ENCODE measurements at places on chromosomes 7 and 10.

GRCh38 chr10:112433136-112433535 is 13.6 kb downstream of the ZDHHC6 start:
- peaks cover 55% of the 10 kb centered on the region for H3K36me3 ChIP-seq
- H3K27me3 ChIP-seq = no peaks in the 10 kb centered on the region
- no peak overlapping the region for H3K27ac ChIP-seq
- no peaks in the 10 kb centered on the region for H3K4me1 ChIP-seq
- no peak for DNase-seq

DNA sequence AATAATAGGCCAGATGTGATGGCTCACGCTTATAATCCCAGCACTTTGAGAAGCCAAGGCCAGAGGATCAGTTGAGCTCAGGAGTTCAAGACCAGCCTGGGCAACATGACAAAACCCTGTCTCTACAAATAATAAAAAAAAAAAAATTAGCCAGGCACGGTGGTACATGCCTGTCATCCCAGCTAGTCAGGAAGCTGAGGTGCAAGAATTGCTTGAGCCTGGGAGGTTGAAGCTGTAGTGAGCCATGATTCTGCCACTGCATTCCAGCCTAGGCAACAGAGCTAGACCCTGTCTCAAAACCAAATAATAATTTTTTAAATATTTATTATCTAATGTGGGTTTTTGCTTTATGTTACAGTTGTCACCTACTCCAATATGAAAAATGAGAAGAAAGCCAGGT is 178.9 kb downstream of the ADK start:
- no peaks in the 10 kb centered on the region for H3K4me1 ChIP-seq
- H3K4me3 ChIP-seq = no peak overlapping the region
- H3K27me3 ChIP-seq = no peaks in the 10 kb centered on the region
- H3K27ac ChIP-seq = no peak overlapping the region

- no peak overlapping the region for H3K4me3 ChIP-seq
- H3K36me3 ChIP-seq = no peaks in the 10 kb centered on the region
- peak overlapping the region; percentile 88 for H3K27ac ChIP-seq
- H3K27me3 ChIP-seq = no peaks in the 10 kb centered on the region
- H3K4me1 ChIP-seq = peaks cover 88% of the 10 kb centered on the region
These were observed 70.2 kb upstream of the ITGA8 start for GRCh38 chr10:15789793-15790525.

DNA sequence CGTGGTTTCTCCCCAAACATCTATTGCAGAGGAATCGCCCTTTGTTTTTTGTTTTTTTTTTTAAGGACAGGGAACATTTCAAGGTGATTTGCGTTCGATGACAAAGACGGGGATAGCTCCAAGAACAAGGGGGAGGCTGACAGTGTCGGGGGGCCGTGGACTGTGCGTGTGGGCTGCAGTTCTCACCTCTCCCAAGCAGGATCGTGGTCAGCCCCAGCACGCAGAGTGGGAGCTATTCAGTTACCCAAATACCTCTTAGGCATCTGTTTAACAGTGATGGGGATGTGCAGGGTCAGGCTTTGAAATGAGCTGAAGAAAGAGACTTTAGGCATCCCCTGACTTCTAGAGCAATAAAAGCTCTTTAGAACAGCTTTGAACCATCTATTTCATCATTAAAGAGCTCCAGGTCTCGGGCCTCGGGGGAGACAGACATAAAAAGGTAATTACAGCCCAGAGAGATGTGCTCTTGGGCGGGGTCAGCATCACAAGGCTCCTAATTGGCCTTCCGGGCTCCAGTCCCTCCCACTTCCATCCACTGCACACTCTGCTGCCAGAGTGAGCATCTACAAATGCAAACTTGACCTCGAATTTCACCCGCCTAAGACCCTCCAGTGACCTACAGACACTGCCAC is 97.3 kb downstream of the MYL10 start:
- H3K4me3 ChIP-seq = no peak overlapping the region
- H3K4me1 ChIP-seq = peaks cover 38% of the 10 kb centered on the region
- no peaks in the 10 kb centered on the region for H3K36me3 ChIP-seq
- DNase-seq = no peak
- H3K27me3 ChIP-seq = no peaks in the 10 kb centered on the region

GRCh38 chr7:36119005-36119706 is 33.9 kb upstream of the EEPD1 start:
- H3K27me3 ChIP-seq = no peaks in the 10 kb centered on the region
- H3K36me3 ChIP-seq = no peaks in the 10 kb centered on the region

GRCh38 chr10:45410807-45411606 is 37.0 kb downstream of the ALOX5 start:
- no peaks in the 10 kb centered on the region for H3K27me3 ChIP-seq
- H3K36me3 ChIP-seq = no peaks in the 10 kb centered on the region
- no peak overlapping the region for H3K27ac ChIP-seq
- no peak for DNase-seq
- H3K4me3 ChIP-seq = no peak overlapping the region

GRCh38 chr7:54729107-54729506 is 29.9 kb downstream of the SEC61G start:
- H3K27me3 ChIP-seq = no peaks in the 10 kb centered on the region
- no peaks in the 10 kb centered on the region for H3K36me3 ChIP-seq
- no peak overlapping the region for H3K27ac ChIP-seq
- H3K4me1 ChIP-seq = no peaks in the 10 kb centered on the region
- DNase-seq = no peak

GRCh38 chr7:80885757-80886156 is 33.1 kb downstream of the SEMA3C start:
- no peak overlapping the region for H3K4me3 ChIP-seq
- H3K27me3 ChIP-seq = no peaks in the 10 kb centered on the region
- no peak for DNase-seq
- H3K4me1 ChIP-seq = peaks cover 31% of the 10 kb centered on the region
- no peaks in the 10 kb centered on the region for H3K36me3 ChIP-seq

DNA sequence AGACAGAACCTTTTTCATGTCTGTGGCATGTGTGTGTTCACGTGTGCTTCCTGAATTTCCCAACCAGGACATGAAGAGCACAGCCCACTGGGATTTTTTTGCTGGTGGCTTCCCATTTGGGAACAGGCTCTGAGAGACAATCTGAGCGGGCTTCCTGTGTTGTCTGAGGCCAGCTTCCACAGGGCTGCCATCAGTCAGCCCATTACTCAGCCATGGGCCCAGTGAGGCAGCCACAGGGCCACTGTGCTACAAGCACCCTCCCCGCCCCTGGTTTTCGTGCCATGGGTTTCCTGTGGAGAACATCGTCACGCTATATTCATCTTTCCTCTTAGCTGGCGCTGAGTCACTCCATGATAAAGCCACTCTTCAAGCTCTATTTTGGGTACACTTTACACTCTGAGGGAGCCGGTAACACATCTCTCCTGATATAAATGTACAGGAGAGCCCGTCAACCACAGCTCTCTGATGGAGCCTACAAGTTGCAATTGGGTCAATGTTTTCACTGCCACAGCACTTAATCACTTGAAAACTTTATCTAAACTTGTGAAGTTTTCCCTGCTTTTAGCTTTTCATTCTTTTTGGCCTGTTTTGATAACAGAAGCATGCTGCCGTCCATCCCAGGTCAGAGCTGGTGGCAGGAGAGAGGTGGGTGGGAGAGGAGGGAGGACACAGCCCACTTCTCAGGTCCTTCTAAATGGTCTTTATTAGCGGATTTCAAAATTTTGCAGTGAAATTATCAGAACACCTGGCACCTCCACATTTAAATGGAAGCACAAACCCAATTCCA is 96.9 kb downstream of the HIPK2 start:
- no peaks in the 10 kb centered on the region for H3K36me3 ChIP-seq
- peak overlapping the region; percentile 92 for H3K27ac ChIP-seq
- peak overlapping the region; percentile 6 for H3K4me3 ChIP-seq
- peaks cover 43% of the 10 kb centered on the region for H3K4me1 ChIP-seq

GRCh38 chr7:68256295-68256694 is 1259.7 kb downstream of the TYW1 start:
- no peak for DNase-seq
- no peak overlapping the region for H3K27ac ChIP-seq
- H3K36me3 ChIP-seq = no peaks in the 10 kb centered on the region
- no peak overlapping the region for H3K4me3 ChIP-seq
- H3K27me3 ChIP-seq = no peaks in the 10 kb centered on the region

DNA sequence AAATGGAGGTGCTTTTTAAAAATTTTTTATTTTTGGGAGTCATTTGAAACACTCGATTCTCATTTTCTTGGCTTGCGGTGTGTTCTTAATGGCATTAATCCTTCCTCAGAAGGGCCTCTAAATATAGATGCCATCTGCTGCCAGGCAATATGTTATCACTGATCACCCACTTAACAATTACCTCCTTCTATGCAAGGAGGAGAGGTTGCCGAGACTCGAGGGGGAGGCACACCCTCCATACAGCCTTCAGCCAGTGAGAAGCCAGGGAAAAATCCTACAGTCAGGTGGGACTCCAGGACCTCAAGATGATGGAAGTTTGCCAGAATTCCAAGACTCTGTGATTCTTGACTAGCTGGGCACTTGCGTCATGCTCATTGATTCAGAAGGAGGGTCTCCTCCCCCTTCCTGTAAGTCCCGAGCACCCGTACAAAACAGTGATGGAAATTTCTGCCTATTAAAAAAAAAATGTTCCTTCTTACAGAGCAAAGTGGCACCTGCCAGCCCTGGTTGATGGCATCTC is 574.5 kb downstream of the TYW1 start:
- no peaks in the 10 kb centered on the region for H3K27me3 ChIP-seq
- H3K4me3 ChIP-seq = no peak overlapping the region
- H3K4me1 ChIP-seq = no peaks in the 10 kb centered on the region
- no peak for DNase-seq

- no peaks in the 10 kb centered on the region for H3K27me3 ChIP-seq
- no peaks in the 10 kb centered on the region for H3K4me1 ChIP-seq
- no peak for DNase-seq
These were observed 35.3 kb downstream of the RASGEF1A start for GRCh38 chr10:43231523-43232078.

DNA sequence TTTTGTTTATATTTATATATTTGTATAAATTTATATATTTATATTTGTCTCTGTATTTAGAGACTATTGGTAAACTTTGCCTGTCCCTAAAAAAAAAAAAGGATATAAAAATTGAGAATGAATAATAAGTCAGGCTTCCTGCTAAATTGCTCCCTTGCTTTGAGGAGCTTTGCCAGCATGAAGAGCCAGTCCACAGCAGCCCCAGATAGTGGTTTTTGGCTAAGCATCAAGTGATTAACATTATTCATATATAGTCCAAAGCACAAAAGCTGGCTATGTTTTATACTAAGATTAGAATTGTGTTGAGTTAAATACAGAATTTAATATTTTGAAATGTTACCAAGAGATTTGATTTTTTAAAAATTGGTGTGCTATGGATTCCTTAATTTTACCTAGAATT is 264.9 kb upstream of the FERD3L start:
- no peaks in the 10 kb centered on the region for H3K36me3 ChIP-seq
- no peak overlapping the region for H3K4me3 ChIP-seq
- H3K27ac ChIP-seq = no peak overlapping the region
- no peaks in the 10 kb centered on the region for H3K27me3 ChIP-seq

DNA sequence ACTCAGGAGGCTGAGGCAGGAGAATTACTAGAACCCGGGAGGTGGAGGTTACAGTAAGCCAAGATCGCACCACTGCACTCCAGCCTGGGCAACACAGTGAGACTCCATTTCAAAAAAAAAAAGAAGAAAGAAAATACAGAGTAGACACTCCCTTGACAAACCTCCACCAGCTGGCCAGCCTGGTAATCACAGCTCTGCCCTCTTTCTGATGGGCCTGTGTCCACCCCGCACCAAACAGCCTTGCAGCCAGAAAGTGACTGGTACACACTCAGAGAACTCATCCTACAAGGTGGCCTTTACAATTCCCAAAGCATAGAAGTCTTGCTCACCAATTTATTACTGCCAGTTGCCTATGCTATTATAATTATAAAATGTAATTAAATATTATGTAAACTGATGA is 66.6 kb downstream of the COBL start:
- DNase-seq = no peak
- H3K36me3 ChIP-seq = no peaks in the 10 kb centered on the region
- no peaks in the 10 kb centered on the region for H3K27me3 ChIP-seq
- H3K4me1 ChIP-seq = no peaks in the 10 kb centered on the region

GRCh38 chr10:86281396-86281795 is 85.2 kb downstream of the GRID1 start:
- no peaks in the 10 kb centered on the region for H3K36me3 ChIP-seq
- DNase-seq = no peak
- no peaks in the 10 kb centered on the region for H3K27me3 ChIP-seq
- H3K4me1 ChIP-seq = no peaks in the 10 kb centered on the region

DNA sequence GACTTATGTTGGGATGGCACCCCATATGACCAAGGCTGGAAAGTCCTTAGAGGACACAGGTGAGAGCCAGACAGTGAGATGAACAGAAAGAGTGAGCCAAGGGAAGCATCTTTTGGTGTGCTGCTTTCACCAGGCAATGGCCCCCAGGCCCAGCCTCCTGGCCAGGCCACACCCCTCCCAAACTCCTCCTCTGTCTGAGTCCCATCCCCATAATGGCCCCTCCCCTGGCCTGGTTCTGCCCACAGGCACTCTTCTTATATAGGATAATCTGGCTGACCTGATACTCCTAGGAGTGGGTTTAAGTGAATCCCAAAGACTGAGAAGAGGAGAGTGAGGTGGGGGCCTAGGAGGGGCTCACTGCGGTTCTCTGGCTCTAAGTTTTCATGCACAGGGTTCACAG is 252.5 kb downstream of the RPS24 start:
- DNase-seq = no peak
- no peak overlapping the region for H3K4me3 ChIP-seq
- H3K27me3 ChIP-seq = no peaks in the 10 kb centered on the region
- H3K4me1 ChIP-seq = no peaks in the 10 kb centered on the region

GRCh38 chr10:27911539-27911938 is 87.3 kb downstream of the ODAD2 start:
- DNase-seq = no peak
- H3K4me1 ChIP-seq = no peaks in the 10 kb centered on the region
- no peaks in the 10 kb centered on the region for H3K36me3 ChIP-seq
- H3K27me3 ChIP-seq = no peaks in the 10 kb centered on the region
- no peak overlapping the region for H3K4me3 ChIP-seq

DNA sequence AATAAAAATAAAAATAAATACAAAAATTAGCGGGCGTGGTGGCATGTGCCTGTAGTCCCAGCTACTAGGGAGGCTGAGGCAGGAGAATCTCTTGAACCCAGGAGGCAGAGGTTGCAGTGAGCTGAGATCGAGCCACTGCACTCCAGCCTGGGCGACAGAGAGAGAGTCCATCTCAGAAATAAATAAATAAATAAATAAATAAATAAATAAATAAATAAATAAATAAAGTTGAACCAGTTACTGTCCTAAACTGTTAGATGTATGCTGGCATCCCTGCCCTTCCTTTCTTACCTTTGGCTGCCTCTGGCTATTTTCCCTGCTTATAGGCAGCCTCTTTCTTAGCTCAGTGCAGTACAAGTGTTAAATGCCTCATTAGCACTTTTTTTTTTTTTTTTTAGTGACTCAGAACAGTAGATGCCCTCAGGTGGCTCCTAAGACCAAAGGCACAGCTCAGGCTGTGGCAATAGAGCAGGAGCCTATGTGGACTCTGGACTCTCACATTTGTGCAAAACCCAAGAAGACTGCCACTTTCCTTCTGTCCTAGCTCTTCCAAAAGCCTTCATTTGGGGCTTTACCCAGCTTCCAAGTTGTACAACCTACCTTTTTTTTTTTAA is 30.6 kb upstream of the CABCOCO1 start:
- H3K36me3 ChIP-seq = no peaks in the 10 kb centered on the region
- H3K27me3 ChIP-seq = no peaks in the 10 kb centered on the region
- no peak overlapping the region for H3K27ac ChIP-seq
- peaks cover 20% of the 10 kb centered on the region for H3K4me1 ChIP-seq
- no peak for DNase-seq
- no peak overlapping the region for H3K4me3 ChIP-seq
